ENCODE measurements at places on chromosomes 6 and 20.

GRCh38 chr6:39819676-39820075, 27.5 kb downstream of the DAAM2 start:
- no peak for DNase-seq

- no peak for DNase-seq
Measured at GRCh38 chr6:42914546-42914945, 1.3 kb upstream of the PTCRA start.

- no peak for DNase-seq
Measured at GRCh38 chr20:2754424-2754823, 46.0 kb downstream of the CPXM1 start.

DNA sequence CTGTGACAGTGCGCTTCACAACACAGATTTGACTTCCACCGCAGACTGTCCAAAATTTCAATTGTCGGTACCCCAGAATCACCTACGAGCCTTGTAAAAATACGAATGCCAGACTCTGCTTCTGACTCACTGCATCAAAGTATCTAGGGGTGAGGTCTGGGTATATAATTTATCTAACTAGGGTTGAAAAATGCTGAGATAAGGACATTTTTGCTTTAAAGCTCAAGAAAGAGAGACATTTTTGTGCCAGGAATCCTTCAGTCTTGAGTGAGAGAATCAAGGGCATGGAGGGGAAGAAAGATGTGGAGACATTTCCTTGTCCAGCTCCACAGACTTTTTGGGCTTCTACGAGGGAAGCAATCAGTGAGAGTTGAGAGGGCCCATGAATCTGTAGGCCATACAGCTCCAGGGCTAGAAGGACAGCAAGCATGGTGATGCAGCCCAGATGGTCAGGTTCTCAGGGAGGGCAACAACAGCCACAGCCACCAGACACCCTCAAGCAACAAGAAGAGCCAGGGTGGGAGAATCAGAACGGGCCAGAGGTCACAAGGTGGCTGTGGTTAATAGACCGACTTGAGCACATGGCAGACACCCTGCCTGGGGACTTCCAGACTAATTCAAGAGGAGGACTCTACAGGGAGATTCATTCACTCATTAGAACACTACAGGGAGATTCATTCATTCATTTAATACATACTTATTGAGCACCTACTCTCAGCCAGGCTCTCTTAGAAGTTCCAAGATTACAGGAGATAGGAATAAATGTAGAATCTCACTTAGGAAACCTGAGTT, 211.1 kb upstream of the PRDM1 start:
- DNase-seq, result no peak

- DNase-seq, result no peak
Measured at GRCh38 chr20:47527004-47527800, 25.5 kb downstream of the NCOA3 start.

DNA sequence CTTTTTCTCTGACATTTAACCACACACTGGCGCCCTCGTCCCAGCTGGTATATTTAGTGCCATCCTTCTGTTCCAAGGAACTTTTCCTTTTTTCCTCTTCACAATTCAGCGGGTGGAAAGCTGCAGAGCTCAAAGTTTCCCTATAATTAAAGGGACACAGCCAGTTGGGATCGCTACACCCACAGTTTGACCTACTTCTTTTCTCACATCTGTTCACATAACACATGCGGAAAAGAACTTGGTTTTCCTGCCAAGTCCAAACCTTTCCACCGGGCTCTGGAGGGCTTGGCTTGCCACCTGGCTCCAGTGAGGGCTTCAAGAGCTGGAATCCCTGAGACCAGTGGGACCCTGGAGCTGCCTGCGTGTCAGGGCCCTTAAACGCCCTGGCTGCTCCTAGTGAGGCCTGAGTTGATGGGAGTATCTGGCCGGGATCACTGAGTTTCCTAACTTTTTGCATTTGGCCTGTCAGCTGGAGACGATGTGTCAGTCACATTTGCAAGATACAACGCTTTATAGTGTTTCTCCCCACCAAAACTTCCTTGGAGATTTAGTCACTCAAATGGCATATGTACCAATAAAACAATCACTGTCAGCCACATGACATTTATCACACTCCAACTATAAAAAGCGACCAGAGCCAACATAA, 176.0 kb downstream of the SASH1 start:
- DNase-seq, result no peak

GRCh38 chr6:49565261-49565660, 14.8 kb downstream of the C6orf141 start:
- no peak for DNase-seq

DNA sequence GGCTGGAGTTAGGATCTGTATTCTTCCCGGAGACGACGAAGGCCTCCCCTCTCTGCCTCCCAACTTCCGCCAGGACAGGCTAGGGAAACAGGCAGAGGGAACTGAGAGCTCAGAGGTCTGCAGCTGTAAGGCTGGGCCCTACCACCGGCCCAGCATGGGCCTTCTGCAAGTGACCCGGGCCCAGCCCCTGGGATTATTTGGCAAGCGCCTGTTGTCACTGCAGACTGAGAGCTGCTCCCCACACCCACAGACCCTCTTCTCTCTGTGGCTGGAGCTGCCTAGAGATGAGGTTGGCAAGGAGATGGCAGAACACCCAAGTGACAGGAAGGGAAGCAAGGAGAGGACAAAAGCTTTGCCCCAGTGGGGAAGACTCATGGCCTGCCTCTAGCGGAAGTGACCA, 212.6 kb downstream of the ZDHHC14 start:
- no peak for DNase-seq

DNA sequence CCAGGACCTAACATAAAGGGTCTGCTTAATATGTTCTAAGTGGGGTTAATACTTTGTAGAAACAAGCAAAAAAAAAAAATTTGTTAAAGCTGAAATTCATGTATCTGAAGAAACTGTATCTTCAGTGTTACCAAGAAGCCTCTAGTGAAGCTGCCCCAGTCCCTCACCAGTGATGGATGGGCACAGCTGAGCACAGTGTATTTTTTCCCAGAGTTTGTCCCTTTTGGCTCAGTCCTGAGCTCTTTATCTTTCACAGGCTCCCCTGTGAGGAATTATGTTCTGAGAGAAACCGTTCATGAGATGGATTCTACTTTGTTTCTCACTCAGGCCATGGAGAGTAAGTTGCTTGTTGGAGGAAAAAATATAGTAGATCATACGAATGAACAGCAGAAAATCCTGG, 38.4 kb downstream of the KIF3B start:
- no peak for DNase-seq

- no peak for DNase-seq
Measured at GRCh38 chr6:157537556-157537955, 156.6 kb downstream of the ZDHHC14 start.

DNA sequence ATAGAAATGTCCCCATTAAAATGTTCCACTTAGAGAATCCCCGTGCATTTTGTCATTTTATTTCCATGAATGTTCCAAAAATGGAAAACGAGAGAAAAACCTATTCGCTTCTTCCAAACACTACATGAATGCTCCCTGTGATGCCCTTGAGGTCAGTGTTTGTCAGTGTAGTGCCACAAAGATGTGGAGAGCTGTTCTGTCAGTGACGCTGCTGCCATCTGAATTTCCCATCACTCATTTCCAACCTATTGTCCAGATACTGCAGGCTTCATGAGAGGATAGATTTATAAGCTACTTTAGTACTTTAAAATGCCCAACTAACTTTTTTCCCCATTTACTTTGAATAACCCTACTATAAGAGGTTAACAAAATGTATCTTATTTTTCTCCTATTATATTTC, 335.8 kb downstream of the CDKAL1 start:
- no peak for DNase-seq

DNA sequence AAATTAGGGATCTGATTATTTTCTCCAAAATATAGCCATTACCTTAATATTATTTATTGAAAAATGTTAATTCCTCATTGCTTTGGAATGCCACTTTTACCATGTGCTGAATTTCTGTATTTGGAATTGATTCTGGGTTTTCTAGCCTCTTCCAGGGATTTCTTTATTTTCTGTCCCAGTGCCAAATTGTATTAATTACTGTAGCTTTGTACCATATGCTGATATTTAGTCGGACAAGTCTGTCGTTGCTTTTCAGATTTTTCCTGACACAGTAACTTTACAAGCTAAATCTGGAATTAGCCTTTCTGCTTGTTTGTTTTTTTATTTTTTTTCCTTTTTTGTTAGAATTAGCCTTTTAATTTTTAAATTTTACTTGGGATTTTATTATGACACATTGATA, 10.9 kb upstream of the TMEM14B start:
- no peak for DNase-seq

GRCh38 chr20:57698116-57698866, 11.5 kb downstream of the PMEPA1 start:
- DNase-seq, result peak; percentile 93

DNA sequence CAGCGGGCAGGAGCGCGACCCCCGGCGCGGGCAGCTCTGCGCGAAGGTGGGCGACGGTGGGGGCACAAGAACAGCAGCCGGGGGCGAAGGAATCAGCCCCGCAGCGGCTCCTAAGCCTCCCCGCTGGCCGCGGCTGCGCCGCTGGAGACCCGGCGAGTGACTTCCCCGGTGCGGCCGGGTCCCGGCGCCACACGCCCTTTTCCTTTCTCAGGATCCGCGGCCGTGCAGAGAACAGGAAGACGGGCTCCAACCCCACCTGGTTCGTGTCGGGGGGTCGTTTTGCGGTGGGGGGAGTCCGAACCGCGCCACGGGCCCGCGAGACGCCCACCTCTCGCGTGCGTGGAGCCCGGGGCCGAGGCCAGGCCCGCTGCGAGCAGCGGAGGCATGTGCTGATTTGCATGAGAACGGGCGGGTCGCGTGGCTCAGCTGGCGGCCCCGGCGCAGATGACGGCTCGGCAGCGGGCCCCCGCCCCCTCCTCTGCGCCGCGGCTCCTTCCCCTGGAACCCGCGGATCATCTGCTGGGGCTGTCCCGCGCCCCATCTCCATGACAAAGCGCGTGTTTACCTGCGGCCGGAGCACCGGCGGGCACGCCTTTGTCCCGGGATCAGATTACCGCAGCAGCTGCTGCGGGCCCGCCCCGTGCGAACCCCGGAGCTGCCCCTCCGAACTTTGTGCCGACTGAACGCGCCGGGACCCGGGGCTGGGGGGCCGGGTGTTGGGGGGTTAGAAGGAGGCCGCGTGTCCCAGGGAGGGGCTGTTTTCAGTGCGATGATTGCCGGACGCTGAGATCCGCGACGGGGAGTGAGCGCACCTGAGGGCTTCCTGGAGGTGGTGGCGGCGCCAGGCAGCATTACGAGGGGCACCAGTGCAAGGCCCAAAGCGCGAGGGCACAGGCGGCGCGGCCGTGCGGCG, 4.9 kb upstream of the DLL1 start:
- no peak for DNase-seq

DNA sequence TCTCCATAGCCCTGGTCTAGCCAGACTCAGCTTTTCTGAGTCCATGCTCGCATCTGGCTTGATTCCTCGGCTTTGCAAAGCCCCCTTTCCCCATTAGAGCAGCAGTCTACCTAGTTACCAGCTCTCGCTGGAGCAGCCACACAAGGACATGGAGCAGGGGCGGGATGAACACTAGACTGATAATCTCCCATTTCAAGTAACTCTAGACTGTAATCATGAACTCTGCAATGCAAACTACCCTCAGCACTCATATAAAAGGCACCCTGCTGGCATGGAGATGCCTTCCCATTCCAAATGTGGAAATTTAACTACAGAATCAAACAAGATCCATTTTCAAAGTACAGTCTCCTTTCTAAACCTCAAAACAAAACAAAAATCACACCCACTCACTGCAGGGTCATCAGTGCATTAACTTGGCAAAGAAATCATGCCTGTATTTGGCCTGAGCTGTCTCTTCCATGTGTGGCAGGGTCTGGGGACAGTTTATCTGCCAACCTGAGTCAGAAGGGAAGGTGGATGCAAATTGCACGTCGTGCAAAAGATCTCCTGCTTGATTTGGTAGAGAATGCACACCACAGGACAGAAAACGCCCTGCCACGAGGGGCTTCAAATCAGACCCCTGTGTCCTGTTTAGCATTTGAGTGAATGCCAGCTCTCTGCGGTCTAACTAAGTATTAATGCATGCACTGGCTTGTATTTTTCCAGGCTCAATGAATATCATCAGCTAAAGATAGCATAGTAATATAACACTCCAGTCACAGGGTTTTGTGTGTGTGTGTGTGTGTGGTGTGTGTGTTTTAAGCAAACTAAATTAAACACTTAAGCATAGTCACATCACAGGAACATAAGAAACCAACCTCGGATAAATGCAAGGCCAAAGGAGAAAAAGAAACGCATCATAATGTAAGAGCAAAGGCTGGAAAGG, 85.3 kb downstream of the MYLK4 start:
- no peak for DNase-seq

GRCh38 chr20:50429412-50429811, 80.8 kb upstream of the PTPN1 start:
- no peak for DNase-seq

GRCh38 chr6:155152211-155153076, 111.4 kb upstream of the CLDN20 start:
- no peak for DNase-seq

DNA sequence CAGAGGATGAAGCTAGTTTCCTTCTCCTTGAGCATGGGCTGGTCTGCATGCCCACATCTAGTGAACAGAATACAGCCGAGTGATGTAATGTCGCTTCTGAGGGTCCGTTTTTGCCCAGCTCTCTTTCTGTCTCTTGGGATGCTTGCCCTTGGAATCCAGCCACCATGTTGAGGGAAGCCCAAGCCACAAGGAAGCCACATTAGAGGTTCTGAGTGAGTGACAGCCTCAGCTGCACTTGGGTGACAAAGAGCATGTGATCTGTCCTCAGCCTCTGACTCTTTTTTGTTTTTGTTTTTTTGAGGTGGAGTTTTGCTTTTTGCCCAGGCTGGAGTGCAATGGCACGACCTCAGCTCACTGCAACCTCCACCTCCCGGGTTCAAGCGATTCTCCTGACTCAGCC, 100.6 kb upstream of the SALL4 start:
- DNase-seq, result no peak

- DNase-seq, result no peak
Measured at GRCh38 chr20:50453533-50454244, 56.5 kb upstream of the PTPN1 start.

DNA sequence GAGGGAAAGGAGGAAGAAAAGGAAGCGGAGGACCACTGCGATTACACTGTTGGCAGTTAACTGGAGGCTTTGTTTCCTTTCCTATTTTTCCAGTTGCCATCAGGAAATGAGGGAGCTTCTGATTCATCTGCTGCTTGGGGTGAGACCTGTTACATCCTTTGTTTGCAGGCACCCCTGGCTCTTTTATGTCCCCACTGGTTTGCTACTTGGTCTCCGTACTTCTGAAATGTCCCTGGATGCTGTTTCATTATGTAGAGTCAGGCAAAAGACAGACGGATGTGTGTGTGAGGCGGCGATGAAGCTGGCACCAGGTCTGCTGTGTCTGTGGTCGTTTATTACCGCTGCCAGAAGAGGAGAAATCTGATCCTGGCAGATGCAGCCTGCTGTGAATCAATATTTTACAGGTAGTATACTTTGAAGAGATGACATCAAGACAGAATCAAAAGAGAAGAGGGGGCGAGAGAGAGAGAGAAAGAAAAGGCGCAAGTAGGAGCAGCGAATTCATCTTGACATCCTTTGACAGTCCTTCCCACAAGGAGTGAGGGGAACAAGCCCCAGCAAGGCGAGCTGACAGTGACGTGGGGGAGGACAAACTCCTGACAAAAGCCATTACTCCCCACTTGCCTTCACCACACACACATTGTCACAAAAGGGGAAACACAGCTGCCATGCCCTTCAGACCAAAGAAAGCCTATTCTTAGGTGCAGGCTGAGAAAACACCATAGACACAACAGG, 145.9 kb upstream of the FBXL4 start:
- no peak for DNase-seq

GRCh38 chr6:90364286-90364685, 67.6 kb upstream of the BACH2 start:
- no peak for DNase-seq

- no peak for DNase-seq
Measured at GRCh38 chr6:69155467-69155866, 520.4 kb downstream of the ADGRB3 start.
